ENCODE measurements at places on chromosomes 5 and 9.
A peak's percentile ranks its signal among the peaks of the same experiment; 100 is the strongest.

- DNase-seq: peak; percentile 37
Measured at GRCh38 chr5:55062039-55062779, 38.2 kb downstream of the GZMK start.

GRCh38 chr9:61666310-61666709 is 476.5 kb downstream of the SPATA31A7 start:
- no peak for DNase-seq

- no peak for DNase-seq
Measured at GRCh38 chr5:163548649-163549048, 43.2 kb downstream of the MAT2B start.

DNA sequence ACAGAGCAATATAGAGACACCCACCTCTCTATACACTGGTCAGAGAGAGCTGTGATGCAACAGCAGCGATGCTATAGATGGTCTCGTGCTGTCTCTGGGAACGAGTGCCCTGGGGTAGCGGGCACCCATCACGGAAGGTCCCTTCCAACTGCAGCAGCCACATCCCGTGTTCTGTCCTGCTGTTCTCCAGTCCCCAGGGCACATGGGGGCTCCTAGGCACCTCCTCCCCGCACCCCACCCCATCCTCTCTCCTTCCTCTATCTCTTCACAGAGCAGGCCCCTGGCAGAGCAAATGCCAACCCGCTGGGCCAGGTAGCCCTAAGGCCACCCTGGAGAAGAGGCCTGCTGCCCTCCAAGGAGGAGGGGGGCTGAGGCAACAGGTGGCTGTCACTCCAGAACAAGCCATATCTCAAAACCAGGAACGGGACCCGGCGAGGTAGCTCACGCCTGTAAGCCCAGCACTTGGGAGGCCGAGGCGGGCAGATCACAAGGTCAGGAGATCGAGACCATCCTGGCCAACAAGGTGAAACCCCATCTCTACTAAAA is 8.2 kb downstream of the FIBCD1 start:
- DNase-seq: no peak

- DNase-seq: no peak
Measured at GRCh38 chr5:132883261-132883834, 9.9 kb downstream of the LEAP2 start.

Data from stimulated activated CD8-positive, alpha-beta memory T cell treated with anti-CD3 and anti-CD28 coated beads, Interleukin-15, amount 100 ng/mL, for 48 hours (primary cell).